ENCODE measurements at places on chromosomes 13 and 19.
A peak's percentile ranks its signal among the peaks of the same experiment; 100 is the strongest.

DNA sequence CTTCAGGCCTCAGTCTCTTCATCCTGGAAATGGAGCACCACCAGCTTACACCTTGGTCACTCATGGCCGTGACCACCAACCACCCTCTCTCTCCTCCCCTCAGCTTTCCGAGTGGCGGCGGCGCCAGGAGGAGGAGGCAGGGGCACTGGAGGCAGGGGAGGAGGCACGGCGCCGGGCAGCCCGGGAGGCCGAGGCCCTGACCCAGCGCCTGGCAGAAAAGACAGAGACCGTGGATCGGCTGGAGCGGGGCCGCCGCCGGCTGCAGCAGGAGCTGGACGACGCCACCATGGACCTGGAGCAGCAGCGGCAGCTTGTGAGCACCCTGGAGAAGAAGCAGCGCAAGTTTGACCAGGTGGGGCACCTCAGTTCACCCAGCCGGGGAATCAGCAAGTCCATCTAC is 47.7 kb downstream of the KCNC3 start:
- no peak for DNase-seq

DNA sequence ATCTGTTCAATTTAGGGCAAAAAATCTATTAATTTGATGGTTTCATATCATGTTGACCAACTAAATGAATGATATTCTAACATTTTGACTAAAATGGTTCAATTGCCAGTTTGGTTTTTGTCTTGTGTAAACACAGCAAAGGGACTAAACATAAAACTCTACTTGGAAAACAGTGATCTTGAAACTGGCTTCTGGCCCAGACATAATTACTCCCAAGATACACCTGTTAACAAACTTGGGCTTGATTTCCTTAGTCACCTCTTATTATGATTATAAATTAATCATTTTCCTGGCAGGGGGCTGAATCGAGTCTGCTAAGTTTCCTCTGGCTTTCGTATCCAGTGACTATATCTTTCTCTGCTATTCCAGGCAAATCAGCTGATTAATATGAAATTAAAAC is 78.0 kb upstream of the OXGR1 start:
- no peak for DNase-seq

DNA sequence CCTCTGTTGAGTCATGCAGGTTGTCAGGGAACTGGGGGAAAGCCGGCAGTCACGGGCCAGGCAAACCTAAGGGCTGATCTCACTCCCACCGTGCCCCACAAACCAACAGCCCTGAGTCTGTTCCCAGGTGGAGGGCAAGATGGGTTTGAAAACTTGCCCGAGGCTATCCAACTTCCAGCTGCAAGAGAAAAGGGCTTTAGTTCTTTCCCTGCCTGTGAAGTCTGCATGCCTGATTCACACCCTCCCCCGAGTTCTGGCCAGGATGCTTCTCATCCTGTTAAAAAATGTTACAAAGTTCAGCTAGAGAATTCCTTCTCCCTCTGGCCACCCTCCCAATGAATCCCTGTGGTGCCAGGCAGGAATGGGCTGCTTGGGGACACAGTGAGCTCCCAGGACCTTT is 33.1 kb downstream of the MYO16 start:
- DNase-seq = no peak

DNA sequence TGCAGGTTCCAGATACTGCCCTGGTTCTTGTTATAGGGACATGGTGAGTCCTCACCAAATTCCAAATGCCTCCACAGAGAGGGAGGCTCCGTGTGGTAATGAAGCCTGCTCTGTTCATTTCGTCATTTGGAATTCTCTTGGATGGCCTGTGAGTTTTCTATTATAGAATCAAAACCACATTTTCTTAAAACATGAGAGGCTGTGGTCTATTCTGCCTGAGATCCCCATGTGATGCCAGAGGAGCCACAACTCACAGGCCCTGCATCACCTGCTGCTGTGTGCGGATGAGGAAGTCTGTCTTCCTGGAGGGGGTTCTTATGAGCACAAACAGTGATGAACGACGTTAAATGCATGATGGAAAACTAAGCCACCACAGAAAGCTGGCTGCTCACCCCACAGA is 264.4 kb downstream of the UQCRFS1 start:
- no peak for DNase-seq

DNA sequence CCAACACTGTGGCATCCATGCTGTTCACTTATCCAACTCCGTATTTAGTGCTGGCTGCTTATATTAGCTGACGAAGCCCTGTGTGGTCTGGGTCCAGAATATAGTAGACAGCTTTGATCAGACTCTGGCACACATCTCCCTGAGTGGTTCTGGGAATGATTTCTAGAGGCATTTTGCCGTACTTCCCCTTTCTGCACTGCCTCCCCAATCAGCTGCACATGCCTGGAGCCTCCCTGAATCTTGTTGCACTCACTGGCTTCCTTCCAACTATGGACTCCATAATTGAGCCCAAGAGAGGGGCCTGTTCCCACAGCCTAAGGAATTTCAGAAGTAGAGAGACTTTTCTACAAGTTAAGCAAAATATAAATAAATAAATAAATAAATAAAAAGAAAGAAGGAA is 30.4 kb upstream of the PCDH8 start:
- no peak for DNase-seq

GRCh38 chr19:370641-371330 is 26.2 kb upstream of the MIER2 start:
- no peak for DNase-seq

GRCh38 chr13:108257248-108257647 is 12.3 kb upstream of the TNFSF13B start:
- DNase-seq = no peak

DNA sequence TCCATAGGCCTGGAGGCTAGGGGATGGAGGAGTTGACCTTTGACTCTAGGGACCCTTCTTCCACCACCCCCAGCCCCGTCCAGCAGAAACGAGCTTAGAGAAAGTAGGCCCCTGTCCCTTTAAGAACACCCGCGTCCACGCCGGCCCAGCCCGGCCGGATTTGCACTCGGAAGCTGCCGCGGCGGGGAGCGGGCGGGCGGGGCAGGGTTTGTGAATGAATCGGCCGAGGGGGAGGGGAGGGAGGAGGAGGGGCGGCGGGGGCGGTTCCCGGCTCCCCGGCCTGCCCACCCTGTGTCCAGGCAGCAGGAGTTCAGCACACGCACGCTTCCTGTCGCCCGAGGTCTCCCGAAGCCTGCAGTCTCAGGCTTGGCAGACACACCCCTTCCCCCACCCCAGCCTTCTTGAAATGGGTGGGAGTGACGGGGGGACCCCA is 1.5 kb downstream of the UNC13A start:
- DNase-seq = peak; percentile 20

GRCh38 chr13:40103864-40104263 is 448.4 kb downstream of the COG6 start:
- DNase-seq = no peak

DNA sequence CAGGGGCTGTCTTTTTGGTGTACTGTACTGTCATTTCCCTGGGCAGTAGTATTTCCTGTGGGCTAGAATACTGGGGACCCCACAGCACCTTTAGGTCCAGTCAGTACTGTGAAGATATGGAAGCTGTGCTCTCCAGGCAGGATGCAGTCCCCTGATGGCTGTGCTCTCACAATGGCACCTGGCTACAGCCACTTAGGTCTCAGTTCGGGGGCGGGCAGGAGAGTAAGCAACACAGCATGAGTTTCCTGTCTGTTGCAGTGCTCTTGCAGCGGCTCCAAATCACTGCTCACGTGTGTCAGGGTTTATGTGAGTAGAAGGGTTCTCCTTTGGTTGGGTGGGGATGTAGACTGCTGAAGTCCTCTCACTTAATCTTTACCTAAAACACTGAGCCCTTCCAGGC is 810.4 kb downstream of the DACH1 start:
- DNase-seq = no peak

DNA sequence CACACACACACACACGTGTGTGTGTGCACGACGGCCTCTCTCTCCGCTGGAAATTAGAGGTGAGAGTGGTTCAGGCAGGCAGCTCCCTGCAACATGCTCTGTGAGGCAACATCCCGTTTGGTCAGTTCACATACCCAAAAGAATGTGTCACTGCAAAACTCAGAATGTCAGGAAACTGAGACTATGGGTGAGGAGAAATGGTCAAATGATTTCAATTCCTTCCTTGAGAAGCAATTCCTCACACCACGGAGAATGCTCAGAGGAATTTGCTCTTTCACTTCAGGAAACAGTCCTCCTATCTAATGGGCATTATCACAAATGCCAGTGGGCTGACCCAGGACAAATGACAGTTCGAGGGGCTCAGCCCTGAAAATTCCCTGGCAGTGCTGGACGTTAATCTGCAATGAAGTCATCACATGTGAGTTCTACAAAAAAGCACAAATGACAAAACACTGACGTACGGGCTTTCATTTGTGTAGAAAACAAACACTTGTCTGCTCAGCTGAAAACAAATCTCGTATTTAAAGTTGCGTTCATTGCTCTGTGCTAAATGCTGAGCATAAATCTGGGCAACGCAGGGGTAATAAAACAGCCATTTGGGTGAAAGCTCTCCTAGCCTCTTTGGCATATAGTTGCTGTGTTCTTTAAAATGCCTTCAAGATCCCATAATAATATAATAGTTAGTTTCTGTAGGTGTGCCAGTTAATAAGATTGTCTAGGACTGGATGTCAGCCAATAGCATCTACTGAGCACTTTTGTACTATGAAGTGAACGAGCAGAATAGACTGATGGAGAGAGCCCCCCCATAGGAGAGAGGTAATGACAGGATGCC is 18.6 kb upstream of the LATS2 start:
- DNase-seq = no peak

DNA sequence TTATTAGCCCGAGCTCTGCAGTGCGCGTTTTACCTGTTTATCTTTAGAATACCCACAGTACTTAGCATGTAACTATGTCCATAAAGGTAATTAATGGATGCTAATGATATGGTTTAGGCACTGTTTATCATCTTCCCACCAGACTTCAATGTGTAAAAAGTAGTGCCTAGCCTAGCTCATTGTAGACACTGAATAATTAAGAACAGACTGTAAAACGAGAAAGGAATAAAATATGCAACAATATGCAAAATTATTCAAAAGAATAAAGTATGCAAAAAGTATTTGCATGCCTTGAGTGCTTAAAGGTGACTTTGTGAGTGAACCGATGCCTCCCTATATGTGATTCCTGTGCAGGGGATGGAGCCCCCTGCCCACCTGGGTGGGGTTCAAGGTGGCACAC is 35.7 kb upstream of the RNF113B start:
- no peak for DNase-seq

DNA sequence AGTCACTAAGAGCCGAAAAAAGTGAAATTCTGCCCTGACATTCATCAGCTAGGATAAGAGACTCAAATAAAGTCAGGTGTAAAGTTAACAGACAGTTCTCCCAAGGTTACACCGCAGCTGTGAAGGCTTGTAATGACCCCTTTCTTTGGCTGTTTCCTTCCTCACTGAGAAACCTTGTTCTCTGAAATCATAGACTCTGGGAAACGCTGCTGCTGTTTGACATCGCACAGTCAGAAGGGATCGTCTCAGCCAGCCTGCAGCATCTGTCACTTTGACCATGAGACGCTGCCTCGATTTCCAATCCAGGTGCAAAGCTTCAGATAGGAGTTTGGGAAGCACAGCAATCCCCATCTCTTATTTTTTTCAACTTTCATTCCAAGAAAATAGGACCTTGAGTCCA is 678 bp downstream of the BCAT2 start:
- no peak for DNase-seq

- no peak for DNase-seq
Observed at GRCh38 chr13:24672141-24673132, 7.8 kb upstream of the ATP12A start.

- DNase-seq = no peak
Observed at GRCh38 chr13:44768239-44768638, 192.1 kb upstream of the TSC22D1 start.

DNA sequence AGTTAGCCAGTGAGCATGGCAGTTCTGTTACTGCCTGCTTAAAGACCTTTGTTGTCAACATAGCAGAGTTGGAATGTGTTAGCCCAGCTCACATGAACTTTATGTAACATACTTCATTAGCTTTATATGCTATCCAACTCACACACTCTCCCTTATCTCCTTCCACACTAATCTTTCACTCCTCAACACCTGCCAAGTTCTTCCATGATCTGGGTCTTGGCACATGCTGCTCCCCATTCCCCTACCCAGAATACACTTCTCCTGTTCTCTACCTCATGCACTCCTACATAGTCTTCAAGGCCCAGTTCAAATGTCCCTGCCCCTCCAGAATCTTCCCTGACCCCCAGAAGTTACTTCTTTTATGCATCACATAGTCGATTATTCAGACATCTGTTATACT is 179.3 kb downstream of the KATNAL1 start:
- DNase-seq = no peak

- DNase-seq = no peak
Observed at GRCh38 chr19:1438933-1439354, 748 bp downstream of the RPS15 start.

GRCh38 chr19:53880711-53881481 is 1.1 kb upstream of the PRKCG start:
- no peak for DNase-seq

GRCh38 chr13:71621174-71622124 is 245.6 kb downstream of the DACH1 start:
- DNase-seq = no peak

DNA sequence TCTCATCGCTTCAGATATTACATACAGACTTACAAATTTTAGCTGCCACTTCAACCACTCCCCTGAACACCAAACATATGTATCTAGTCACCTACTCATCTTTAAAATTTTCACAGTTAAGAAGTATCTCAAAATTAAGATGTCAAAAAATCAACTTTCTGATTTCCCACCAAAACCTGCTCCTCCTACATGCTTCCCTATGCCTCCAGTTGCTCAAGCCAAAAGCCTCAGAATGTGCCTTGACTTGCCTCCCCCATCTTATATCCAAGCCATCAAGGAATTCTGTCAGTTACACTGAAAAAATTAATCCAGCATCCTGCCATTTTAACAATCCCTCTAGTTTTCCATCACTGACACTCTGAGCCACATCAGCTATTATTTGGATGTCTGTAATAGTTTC is 85.0 kb downstream of the SPRY2 start:
- no peak for DNase-seq

DNA sequence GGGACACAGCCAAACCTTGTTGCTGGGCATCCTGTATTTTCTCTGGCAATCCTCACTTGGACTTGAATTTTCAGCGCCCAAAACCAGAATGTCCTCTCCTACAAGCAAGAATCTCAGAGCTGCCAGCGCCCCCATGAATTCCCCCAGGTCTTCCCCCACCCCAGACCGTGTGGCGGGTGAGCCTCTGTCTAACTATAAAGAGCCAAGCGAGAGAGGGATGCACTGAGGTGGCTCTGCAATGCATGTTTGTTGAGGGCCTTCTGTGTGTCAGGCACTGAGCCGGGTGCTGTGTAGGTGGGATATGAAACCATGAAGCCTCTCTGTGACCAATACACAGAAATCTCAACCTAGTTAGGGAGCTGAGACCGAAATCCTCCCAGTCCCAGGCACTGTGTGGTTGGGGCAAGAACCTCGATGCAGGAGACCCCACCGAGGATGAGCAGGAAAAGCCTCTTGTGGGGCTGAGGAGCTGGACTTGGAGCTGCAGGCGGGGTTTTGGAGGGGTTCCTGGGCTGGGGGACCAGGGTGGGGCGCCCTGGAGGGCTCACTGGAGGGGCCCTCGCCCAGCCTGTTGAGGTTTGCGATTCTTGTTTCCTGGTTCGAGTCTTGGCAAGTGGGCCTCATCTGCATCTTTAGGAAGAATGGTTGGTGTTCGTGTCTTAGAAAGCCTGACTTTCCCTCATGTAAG is 12.4 kb upstream of the PROZ start:
- no peak for DNase-seq

- DNase-seq = no peak
Observed at GRCh38 chr13:41651413-41652058, 194.2 kb downstream of the RGCC start.

GRCh38 chr19:51460164-51460992 is 2.1 kb upstream of the SIGLEC8 start:
- no peak for DNase-seq

GRCh38 chr13:88707646-88708045 is 1036.5 kb downstream of the SLITRK5 start:
- no peak for DNase-seq
